T1000 (cell line): ENCODE measurements at places on chromosomes 2 and 18.

DNA sequence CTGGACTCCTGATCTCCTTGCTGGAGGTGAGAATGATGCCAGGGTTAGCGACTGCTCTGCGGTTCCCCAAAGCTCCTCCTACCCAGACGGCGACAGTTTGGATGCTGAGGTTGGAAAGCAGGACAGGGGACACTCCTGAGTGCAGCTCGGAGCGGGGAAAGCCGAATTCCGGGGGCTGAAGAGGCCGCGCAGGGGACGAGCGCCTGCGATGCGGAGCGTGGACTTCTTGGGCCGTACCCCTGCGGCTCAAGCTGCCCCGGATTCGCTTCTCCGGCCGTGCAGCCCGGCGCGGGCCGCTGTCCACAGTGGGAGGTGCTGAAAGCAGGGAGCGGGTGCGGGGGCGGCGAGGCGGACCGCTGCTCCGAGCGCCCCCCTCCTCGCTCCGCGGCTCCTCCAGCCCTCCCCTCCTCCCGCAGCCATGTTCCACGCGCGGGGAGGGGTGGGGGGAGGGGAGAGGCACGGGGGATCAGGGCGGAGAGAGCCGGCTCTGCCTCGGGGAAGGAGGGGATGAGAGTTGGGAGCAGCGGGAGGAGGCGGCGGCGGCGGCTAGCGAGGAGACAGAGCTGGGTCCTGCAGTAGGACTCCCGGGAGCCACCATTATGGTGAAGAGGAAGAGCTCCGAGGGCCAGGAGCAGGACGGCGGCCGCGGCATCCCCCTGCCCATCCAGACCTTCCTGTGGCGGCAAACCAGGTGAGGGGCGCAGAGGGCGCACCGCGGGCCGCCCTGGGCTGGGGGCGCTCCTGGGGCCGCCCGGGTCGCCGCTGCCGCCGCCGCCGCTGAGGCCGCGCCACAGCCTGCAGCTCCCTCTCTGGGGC lies at the start of gene UNC80:
TSS of gene UNC80 (plus strand) at position 359 of the 816 bp plus-strand sequence. CDS start at position 600, 241 bp downstream.
- peak; percentile 54 for DNase-seq

GRCh38 chr2:165357758-165358157 lies 111.7 kb upstream of the CSRNP3 start:
- DNase-seq = no peak

GRCh38 chr2:8572712-8573233 lies 109.1 kb upstream of the ID2 start:
- no peak for DNase-seq

- no peak for DNase-seq
Observed at GRCh38 chr2:10523406-10524189, 75.5 kb upstream of the ODC1 start.

GRCh38 chr2:142536492-142536891 lies 341.0 kb upstream of the KYNU start:
- DNase-seq = no peak

DNA sequence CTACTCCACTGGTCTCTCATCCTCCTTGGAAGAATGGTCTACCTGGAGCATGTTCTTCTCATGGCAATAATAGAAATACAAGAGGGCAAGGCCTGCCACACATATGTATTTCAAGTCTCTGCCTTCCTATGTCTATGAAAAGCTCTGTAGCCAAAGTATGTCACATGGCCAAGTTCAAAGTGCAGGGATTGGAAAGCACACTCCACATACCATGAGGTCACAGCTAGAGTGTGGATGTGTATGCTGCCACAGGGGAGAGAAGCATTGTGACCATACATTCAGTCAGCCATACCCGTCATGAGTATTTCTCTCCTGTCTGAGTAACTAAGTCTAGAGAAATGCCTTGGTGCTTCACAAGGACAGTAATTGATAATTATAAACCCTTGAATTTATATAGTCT lies 8.8 kb upstream of the EIF2AK3 start:
- DNase-seq = no peak

- no peak for DNase-seq
Observed at GRCh38 chr18:10661317-10661716, 135.5 kb downstream of the NAPG start.

- DNase-seq = no peak
Observed at GRCh38 chr2:181738074-181738473, 57.8 kb upstream of the NEUROD1 start.
